Upper lobe of left lung (tissue), 6 donors: ENCODE measurements at places on chromosomes 2 and 18. TPM values are rescaled to one million over a fixed set of nuclear protein-coding genes. Genes with fewer than 3 reads are reported as not detected.

DNA sequence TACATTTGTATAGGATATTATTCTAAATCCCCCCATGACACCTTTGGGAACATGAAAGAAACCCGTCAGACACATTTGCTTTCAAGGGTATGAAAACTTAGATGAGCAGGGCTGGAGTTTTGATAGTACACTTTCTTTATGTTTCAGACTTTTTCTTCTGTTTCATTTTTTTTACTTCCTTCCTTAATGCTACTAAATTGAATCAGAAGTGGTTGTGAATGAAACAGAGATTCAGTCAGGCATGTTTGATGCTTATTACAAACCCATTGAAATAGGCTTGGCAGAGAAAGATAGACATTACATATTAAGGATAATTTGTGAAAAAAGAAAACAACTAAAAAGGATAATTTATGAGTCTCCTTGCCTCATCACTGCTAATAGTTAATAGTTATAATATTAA, 26.8 kb downstream of the SLC30A6 start:
- no peak for DNase-seq

DNA sequence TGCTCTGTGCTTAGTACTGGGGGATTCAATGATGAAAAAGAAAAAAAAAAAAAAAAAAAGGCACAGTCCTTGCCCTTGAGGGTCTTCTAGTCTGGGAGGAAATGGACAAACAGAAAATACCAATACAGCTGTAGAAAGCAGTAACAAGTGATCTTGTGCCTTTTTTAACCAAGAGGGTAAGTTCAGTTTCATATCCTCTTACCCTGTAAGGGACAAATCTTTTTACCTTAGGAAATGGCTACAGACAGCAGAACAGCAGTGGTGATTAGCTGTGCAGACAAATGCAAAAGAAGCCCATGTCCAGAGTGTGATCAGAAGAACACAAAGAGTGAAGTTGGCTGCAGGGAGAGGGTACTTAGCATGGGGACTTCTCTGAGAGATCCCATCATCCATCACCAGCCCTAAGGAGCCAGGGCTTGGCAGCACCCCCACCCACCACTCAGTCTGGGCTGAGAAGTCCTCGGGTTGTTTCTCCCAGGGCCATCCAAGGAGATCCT, 102.9 kb downstream of the ALPK2 start:
- DNase-seq: no peak

DNA sequence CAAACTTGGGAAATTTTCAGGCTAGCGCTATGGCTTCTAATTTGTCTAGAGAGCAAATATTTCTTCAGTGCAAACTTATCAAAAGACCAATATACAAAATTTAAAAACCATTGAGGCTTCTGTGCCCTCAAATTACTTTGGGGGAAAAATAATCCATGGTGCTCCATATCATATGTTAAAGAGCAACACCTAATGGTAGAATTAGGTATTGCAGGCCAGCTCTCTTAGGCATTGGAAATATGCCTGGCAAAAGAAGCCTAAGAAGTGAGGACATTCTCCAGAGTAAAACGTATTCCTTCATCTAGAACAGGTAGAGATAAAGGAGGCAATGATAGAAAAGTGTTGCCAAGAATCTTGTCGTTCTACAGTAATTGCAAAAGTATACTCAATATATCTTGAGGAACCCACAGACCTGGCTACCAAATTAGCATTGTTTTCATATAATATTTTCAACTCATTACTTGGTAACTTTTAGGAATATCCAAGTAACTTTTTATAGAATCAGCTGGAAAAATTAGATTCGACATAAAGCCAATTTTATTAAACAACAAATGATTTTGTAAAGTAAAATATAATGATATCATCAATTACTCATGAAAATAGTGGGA, 401.1 kb downstream of the BCL11A start:
- no peak for DNase-seq

- DNase-seq: no peak
Observed at GRCh38 chr2:142937347-142937746, 59.9 kb downstream of the KYNU start.

DNA sequence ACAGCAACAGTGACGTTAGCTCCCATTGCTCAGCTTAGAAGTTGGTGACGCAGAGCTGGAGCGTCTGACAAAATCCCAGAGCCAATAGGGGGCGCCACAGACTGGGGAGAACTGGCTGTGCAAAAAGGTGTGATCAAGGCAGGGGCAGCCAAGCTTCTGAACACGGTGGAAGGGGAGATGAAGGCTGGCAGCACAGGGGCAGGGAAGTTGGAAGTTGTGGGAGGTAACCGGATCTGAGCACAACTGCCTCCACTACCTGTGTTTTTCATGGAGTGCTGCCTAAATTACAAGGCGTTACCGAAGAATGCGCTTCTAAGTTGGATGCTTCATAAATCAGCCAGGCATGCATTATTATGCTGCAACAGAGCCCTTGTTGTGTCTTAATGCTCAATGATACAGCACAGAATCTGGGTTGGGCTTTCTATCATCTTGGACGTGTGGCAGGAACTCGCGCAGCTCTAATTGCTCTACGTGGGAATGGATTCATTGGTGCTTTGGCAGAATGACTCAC, 370.0 kb downstream of the SLC4A3 start:
- no peak for DNase-seq

DNA sequence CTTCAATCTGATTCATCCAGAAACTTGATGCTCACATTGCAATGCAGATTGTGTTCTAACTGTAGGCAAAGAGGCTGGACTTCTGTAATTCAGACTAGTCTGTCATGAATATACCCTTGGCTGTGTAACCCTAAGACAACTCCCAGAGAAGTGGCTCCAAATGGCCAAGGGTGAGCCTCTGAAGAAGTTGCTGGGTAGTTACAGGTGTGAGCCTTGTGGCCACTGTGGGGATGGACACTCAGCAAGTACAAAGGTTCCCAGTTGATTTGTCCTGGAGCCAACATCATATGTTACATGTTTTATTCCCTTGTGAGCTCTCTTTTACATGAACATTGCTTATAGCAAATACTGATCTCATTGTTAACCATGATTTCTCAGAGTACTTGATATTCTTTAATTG, 94.8 kb upstream of the KCNJ3 start:
- DNase-seq: no peak

GRCh38 chr2:210681491-210681890, 125.1 kb downstream of the CPS1 start:
- no peak for DNase-seq

- DNase-seq: no peak
Observed at GRCh38 chr2:213740453-213740852, 456.2 kb downstream of the SPAG16 start.

DNA sequence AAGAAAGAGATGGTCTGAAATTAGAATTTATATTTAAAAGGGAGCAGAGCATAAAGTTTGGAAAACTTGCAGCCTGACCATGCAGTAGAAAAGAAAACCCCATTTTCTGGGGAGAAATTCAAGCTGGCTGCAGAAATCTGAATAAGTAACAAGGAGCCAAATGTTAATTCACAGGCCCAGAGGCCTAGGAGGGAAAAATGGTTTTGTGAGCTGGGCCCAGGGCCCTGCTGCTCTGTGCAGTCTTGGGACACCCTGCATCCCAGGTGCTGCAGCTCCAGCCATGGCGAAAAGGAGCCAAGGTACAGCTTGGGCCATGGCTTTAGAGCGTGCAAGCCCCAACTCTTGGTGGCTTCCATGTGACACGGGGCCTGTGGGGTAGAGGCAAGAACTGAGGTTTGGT, 41.3 kb downstream of the CFAP36 start:
- DNase-seq: no peak

- DNase-seq: peak; percentile 31
Observed at GRCh38 chr2:234483568-234484251, 13.2 kb downstream of the ARL4C start.

- no peak for DNase-seq
Observed at GRCh38 chr2:168736649-168737445, 65.6 kb upstream of the NOSTRIN start.

- DNase-seq: no peak
Observed at GRCh38 chr18:25866331-25866730, 224.1 kb downstream of the SS18 start.

- DNase-seq: no peak
Observed at GRCh38 chr2:158041400-158041799, 60.3 kb upstream of the UPP2 start.

DNA sequence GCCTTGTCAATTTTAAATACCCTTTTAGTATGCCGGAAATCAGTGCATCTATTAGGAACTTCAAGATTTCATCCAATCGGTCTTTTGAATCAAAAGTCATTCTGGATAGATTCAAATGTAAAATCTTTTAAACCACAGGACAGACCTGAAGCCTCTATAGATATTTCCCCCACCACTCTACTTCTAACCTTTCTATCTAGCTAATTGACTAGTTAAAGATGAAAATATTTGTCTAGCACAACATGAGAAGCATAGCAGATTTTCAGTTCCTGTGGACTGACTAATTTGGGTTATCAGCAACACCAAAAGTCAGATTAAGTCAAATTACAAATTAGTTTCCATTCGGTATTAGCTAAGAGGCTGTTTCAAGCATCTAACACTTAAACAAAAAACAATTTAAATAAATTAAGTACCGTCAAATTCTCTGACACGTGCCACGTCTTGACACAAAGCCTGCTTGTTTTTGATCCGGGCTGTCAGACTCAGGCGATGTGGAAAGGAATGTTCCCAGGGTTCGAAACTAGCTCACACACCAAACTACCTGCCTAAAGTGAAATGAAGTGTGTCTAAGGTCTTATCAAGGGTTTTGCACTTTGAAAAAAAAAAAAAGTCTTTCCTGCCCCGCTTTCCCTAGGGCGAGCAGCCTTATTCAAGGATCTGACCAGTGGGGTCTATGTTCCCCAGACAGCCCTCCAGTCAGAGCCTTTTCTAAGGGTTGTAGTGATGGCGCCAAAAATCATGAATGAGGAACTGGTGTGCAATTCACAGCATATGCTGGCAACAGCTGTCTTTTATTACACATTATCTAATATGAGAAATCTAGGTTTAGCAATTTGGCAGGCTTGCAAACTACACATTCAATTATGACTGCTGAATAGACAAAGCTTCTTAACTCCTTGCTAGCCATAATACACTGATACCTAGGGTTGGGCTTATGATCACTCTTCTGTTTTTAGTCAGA, 4.7 kb downstream of the CYTIP start:
- no peak for DNase-seq

DNA sequence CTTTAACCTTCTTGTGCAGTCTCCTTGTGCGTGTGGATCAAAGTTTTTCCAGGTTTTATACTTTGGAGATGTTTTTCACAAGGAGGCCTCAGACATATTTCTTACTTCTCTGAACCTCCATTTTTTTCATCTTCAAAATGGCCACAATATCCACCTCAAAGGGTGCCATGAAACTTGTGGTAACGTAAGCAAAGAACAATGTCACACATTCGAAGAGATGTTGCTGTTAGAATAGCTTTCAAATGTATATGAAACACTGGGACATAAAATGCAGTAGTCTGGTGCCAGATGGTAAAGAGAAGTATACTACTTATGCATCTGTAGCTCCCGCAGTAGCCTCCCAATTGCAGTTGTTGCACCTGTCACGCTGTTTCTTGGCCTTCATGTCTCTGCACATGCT, 2.6 kb upstream of the KRCC1 start:
- no peak for DNase-seq

- no peak for DNase-seq
Observed at GRCh38 chr2:233006648-233007047, 6.4 kb downstream of the NGEF start.

DNA sequence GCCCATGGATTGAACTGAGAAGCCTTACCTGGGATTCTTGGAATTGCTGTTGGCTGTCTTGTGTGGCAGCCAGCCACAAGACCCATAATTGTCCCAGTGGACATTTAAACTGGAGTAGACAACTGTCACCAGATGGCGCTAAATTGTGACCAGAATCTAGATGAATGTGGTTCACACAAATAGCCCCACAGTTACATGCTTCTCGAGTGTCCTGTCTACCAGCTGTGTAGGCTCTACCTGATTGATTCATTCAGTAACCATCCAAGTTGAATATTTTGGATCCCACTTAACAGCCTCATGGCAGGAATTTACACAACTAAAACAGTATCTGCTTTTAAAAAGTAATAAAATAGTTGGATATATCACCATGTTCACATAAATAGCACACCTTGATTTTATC, 73.2 kb downstream of the MAP4K4 start:
- no peak for DNase-seq

DNA sequence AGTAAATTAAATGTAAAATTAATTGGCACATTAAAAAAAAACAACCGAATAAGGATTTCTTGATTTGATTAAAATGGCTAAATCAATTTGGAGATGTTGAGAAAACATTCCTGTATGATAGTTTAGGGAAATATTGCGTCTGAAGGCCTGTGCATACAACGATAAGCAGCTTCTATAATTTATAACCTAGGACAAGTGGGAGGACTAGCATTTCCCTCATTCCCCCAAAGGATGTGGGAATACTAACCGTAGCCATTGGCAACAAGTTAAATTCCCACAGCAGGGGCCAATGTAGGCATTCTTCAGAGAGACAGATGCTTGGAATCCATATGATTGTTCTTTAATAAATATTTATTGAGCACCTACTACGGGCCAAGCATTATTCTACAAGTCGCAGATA, 134.5 kb downstream of the NYAP2 start:
- no peak for DNase-seq

DNA sequence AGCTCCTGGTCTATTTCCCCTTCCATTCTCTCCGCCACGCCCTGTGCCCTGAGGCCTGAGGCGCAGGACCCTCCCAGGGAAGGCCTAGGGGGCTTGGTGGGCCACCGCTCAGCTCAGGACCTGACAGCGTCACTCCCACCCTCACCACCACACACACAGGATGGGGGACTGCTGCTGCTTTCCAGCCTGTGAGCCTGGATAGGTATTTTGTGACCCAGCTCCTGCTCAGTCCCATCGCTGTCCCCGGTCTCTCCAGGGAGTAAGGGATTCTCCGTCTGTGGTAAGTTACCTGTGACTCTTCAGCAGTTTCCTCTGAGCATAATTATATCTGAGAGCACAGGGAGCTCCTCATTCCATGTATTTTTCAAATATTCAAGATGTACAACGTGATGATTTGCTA, 16.3 kb downstream of the FAM228A start:
- DNase-seq: peak; percentile 48

- no peak for DNase-seq
Observed at GRCh38 chr18:30404422-30404821, 638.1 kb downstream of the DSC3 start.

The SLC5A7 gene
- 0.98 TPM for total RNA-seq

The RAD51AP2 gene
- total RNA-seq: not detected

The RAB6C gene
- total RNA-seq: not detected

The CAMKMT gene
- total RNA-seq: 7.7 TPM

The GRB14 gene
- total RNA-seq: 2.7 TPM

The ID2 gene
- total RNA-seq: 175 TPM

The POTEE gene
- total RNA-seq: not detected

The LOXL3 gene
- total RNA-seq: 3.6 TPM

The CABYR gene
- total RNA-seq: 0.51 TPM

The MYO7B gene
- total RNA-seq: 2.3 TPM

The FTCDNL1 gene
- total RNA-seq: 2.9 TPM
